Gastrocnemius medialis (tissue), 4 donors: ENCODE measurements at places on chromosomes 6 and 20.

GRCh38 chr6:12483712-12484111, 193.6 kb downstream of the EDN1 start:
- no peak for DNase-seq
- no peaks in the 10 kb centered on the region for H3K27me3 ChIP-seq
- H3K36me3 ChIP-seq: no peaks in the 10 kb centered on the region
- no peak overlapping the region for H3K27ac ChIP-seq

DNA sequence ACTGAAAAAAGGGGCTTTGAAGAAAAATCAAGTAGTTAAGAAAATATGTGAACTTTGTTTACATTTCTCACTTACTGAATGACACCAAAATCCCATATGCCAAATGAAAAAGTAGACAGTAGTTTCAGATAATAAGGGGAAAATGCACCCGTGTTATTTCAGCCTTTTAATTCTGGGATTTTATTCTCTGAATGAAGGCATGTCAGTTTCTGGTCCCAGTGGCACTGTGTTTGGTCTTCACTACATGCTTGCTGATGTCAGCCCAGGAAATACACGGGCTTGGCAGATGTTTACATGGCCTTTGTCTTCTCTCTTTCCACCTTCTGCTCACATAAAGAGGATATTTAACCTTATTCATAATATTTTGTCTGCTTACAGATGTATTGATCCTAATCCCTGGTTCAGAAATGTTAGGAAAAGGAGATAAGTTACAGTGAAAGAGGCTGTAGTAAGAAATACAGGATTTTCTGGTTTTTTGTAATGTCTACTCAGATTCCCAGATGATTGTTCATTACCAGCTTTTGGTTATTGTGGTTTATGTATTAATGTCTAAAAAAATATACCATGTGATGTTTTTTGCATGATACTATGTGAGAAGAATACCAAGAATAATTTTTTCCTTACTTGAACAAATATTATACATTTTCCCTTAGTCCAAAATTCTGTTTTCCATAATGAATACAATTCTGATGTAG, 27.7 kb downstream of the DSE start:
- H3K27me3 ChIP-seq: no peaks in the 10 kb centered on the region
- H3K27ac ChIP-seq: peak overlapping the region; percentile 38
- H3K4me3 ChIP-seq: no peak overlapping the region

- no peak overlapping the region for H3K27ac ChIP-seq
- no peaks in the 10 kb centered on the region for H3K4me1 ChIP-seq
- H3K36me3 ChIP-seq: peaks cover 32% of the 10 kb centered on the region
- H3K4me3 ChIP-seq: no peak overlapping the region
Observed at GRCh38 chr6:144834426-144835038, 549.4 kb downstream of the UTRN start.

DNA sequence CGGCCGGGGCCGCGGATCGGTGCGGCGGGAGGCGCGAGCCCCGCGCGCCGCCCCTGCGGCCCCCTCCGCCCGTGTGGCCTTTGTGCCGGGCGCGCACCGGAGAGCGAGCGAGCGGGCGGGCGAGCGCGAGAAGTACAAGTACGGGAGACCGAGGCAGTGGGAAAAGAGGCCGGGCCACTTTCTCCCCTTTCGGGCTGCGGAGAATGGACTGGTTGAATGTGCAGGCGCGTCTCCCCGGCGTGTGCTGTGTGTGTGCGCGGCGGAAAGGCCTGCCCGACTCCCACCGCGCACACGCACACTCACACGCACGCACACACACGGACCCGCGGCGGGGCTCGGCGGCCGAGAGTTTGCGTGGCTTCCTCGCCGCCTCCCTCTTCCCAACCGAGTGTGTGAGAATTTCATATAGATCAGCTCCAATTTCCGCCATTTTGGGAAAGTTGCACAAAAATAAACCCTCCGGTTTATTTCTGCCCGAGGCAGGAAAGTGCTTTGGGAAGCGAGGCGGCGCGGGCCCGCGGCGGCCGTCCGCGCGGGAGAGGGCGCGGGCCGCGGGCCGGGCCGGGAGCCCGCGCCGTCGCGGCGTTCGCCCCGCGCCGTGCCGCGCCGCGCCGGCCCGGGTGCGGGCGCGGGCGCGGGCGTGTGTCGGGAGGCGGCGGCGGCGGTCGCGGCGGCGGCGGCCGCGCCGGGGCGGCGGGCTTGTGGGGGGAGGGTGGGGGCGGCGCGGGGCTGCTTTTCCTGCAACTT, 1.1 kb downstream of the L3MBTL3 start:
- H3K4me3 ChIP-seq: peak overlapping the region; percentile 82
- H3K4me1 ChIP-seq: peaks cover 5% of the 10 kb centered on the region

DNA sequence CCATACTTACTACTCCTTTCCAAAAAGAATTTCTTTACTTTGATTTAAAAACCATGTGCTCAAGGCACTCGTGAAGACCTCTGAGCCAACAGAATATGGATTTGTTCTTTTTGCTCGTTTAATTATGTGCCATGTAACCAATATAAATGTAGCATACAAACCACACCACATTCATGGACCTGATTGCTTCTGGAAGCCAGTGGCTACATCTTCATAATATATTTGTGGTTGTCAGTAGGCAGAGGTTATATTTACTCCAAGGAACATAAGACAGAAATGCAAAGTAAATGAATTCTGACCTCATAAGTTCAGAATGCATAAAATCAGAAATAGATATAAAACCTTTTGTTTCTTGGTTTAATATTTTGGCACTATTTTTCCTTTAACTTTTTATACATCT, 373.0 kb downstream of the HDGFL1 start:
- H3K27me3 ChIP-seq: no peaks in the 10 kb centered on the region
- H3K4me3 ChIP-seq: no peak overlapping the region
- DNase-seq: no peak
- no peaks in the 10 kb centered on the region for H3K36me3 ChIP-seq
- H3K27ac ChIP-seq: no peak overlapping the region

DNA sequence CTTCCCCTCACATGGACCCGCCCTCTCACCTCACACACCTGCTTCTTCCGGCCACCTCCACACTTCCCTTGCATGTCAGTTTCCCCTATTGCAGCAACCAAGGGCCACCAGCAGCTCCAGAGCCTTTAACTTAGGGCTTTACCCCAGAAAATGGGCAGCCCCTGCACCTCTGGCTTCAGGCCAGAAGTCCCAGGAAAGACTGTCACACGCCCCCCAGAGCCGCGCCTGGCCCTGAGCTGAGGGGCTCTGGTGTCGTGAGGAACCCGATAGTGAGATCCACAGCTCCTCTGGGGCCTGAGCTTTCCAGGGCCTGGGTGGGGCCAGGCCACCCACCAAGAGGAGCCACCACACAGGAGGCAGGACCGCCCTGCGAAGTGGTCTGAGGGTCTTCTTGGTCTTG, 182.4 kb downstream of the DLL1 start:
- no peak overlapping the region for H3K27ac ChIP-seq
- no peaks in the 10 kb centered on the region for H3K27me3 ChIP-seq
- DNase-seq: no peak
- no peaks in the 10 kb centered on the region for H3K4me1 ChIP-seq
- no peak overlapping the region for H3K4me3 ChIP-seq
- H3K36me3 ChIP-seq: no peaks in the 10 kb centered on the region

GRCh38 chr20:64055893-64056638, 6.6 kb upstream of the SOX18 start:
- DNase-seq: no peak
- H3K4me1 ChIP-seq: no peaks in the 10 kb centered on the region
- no peak overlapping the region for H3K4me3 ChIP-seq
- no peaks in the 10 kb centered on the region for H3K36me3 ChIP-seq
- H3K27ac ChIP-seq: peak overlapping the region; percentile 72
- H3K27me3 ChIP-seq: peaks cover 2% of the 10 kb centered on the region

- peaks cover 4% of the 10 kb centered on the region for H3K4me1 ChIP-seq
- H3K27me3 ChIP-seq: peaks cover 67% of the 10 kb centered on the region
- H3K27ac ChIP-seq: no peak overlapping the region
- H3K4me3 ChIP-seq: peak overlapping the region; percentile 40
- H3K36me3 ChIP-seq: no peaks in the 10 kb centered on the region
- DNase-seq: no peak
Observed at GRCh38 chr20:32052778-32053362, 828 bp downstream of the HCK start.

GRCh38 chr20:48339986-48340882, 487.6 kb downstream of the PREX1 start:
- H3K27ac ChIP-seq: no peak overlapping the region
- no peaks in the 10 kb centered on the region for H3K36me3 ChIP-seq
- DNase-seq: no peak
- no peaks in the 10 kb centered on the region for H3K27me3 ChIP-seq
- no peaks in the 10 kb centered on the region for H3K4me1 ChIP-seq
- H3K4me3 ChIP-seq: no peak overlapping the region

- H3K27me3 ChIP-seq: no peaks in the 10 kb centered on the region
- no peak overlapping the region for H3K4me3 ChIP-seq
- peak overlapping the region; percentile 82 for H3K27ac ChIP-seq
- H3K36me3 ChIP-seq: no peaks in the 10 kb centered on the region
- DNase-seq: no peak
Observed at GRCh38 chr6:63553208-63553607, 19.1 kb upstream of the LOC128125822 start.

DNA sequence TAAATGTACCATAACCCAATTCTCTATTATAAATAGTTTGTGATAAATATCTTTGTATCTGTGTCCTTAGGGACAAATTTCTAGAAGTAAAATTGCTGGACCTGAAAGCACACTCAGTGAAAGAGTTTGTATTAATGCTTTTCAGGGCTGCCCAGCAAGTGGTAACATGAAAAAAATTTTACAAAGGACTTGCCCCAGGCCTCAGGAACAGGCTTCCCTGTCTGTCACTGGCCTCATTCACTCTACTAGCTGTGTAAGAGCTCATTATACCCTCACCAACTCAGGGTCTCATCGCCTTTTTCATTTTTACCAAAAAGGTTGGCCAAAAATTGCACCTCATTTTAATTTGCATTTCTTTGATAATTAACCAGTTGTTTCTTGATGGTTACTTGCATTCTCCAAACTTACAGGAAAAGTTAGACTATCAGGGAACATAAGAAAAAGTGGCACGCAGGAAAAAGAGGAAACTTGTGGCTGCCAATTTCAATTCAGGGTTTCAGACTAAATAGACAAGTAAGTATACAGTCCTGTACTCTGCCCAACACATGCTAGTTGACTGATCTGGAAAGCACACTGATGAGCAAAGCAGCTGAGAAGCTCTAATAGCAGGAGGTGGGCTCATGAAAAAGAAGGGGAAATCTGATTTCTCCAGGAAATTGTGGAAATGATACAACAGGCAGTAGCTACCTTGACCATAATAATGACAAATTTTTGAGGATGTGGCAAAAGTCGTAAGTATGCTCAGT, 161.5 kb downstream of the KIF6 start:
- no peak overlapping the region for H3K27ac ChIP-seq
- H3K36me3 ChIP-seq: no peaks in the 10 kb centered on the region
- H3K27me3 ChIP-seq: no peaks in the 10 kb centered on the region
- DNase-seq: no peak
- H3K4me1 ChIP-seq: no peaks in the 10 kb centered on the region

DNA sequence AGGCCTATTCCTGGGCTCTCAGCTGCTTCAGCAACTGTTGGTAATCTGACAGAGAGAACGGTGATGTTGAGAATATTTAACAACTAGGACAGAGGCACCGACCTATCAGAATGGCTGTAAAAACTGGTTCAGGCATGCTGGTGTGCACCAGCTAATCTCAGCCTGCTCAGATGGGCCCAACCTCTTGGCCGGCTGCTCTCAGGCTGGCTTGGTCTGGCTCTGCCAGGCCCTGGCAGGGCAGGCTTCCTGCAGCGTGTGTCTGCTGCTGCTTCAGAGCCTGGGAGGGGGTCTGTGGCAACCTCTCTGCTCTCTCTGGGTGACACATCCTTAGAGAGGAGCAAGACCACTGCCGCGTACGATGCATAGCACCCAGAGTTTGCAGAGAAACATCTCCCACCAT, 4.8 kb downstream of the SLC2A12 start:
- no peak overlapping the region for H3K4me3 ChIP-seq
- no peaks in the 10 kb centered on the region for H3K36me3 ChIP-seq
- peak; percentile 29 for DNase-seq
- H3K27ac ChIP-seq: peak overlapping the region; percentile 96
- H3K27me3 ChIP-seq: no peaks in the 10 kb centered on the region

GRCh38 chr6:161082215-161082614, 90.6 kb downstream of the MAP3K4 start:
- no peaks in the 10 kb centered on the region for H3K27me3 ChIP-seq
- no peak for DNase-seq
- no peaks in the 10 kb centered on the region for H3K36me3 ChIP-seq
- H3K4me3 ChIP-seq: no peak overlapping the region

GRCh38 chr6:146498309-146498708, 45.3 kb upstream of the RAB32 start:
- no peaks in the 10 kb centered on the region for H3K4me1 ChIP-seq
- no peak overlapping the region for H3K27ac ChIP-seq
- DNase-seq: no peak
- no peaks in the 10 kb centered on the region for H3K36me3 ChIP-seq
- no peak overlapping the region for H3K4me3 ChIP-seq

GRCh38 chr6:75273009-75273408, 11.6 kb downstream of the TMEM30A start:
- H3K4me1 ChIP-seq: peaks cover 45% of the 10 kb centered on the region
- no peaks in the 10 kb centered on the region for H3K36me3 ChIP-seq
- no peak overlapping the region for H3K27ac ChIP-seq
- H3K4me3 ChIP-seq: no peak overlapping the region
- no peak for DNase-seq

DNA sequence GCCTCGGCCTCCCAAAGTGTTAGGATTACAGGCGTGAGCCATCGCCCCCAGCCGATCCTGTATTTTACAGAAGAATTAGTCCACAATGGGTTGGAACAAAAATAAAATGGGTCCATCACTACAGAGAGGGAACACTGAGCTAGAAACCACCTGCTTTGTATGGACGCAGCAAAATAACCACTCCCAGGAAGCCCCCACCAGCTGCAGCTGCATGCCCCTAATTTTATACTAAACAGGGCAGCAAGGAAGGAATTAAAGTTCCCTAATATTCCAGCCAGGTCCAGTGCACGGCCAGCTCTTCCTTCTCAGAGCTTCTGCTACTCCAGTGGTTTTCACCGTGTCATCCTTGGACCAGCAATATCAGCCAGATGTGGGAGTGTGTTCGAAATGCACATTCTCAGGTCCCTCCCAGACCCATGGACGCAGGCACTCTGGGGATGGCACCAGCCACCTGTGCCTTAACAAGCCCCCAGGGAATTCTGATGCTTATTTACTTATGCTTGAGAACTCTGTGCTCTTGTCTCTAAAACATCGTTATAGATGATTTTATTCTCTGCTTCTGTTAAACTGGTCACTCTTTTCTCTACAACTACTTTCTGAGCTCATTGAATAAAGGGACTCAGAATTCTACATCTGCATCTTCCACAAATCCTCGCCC, 189.5 kb upstream of the SLC24A3 start:
- peaks cover 9% of the 10 kb centered on the region for H3K4me1 ChIP-seq
- DNase-seq: no peak
- H3K36me3 ChIP-seq: no peaks in the 10 kb centered on the region
- no peak overlapping the region for H3K27ac ChIP-seq
- H3K4me3 ChIP-seq: no peak overlapping the region

DNA sequence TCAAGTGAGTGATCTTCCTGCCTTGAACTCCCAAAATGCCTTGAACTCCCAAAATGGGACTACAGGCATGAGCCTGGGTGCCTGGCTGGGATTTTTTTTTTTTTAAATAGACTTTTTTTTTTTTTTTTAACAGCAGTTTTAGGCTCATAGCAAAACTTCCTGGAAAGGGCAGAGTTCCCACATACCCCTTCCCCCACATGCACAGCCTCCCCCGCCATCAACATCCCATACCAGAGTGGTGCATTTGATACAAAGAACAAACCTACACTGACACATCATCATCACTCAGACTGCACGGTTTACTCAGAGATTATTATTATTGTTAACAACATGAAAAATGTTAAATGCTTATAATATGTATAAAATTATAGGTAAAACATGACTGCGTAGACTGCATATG, 26.0 kb downstream of the UQCC1 start:
- peaks cover 3% of the 10 kb centered on the region for H3K36me3 ChIP-seq
- H3K4me3 ChIP-seq: no peak overlapping the region
- H3K4me1 ChIP-seq: no peaks in the 10 kb centered on the region
- H3K27me3 ChIP-seq: no peaks in the 10 kb centered on the region
- no peak overlapping the region for H3K27ac ChIP-seq
- no peak for DNase-seq
